ENCODE measurements at places on chromosomes 13 and 19.

DNA sequence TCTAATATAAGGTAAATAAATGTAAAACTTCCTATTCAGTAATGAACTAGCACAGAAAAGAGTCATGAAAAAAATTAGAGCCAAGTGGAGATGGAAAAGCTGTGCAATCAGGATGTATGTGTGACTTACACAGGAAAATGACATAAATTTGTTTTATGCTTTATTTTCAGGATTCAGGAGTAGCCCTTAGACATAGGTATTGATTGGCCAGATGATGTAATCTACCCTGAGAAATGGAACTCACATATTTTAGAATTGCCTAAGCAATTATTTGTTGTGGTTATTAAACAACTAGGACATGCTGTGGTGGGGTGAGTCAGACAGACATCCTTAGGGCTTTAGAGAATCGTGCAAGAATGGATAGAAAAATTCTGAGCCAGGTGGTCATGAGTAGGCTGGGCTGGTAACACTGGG is 110.6 kb downstream of the PCDH9 start:
- DNase-seq = no peak

DNA sequence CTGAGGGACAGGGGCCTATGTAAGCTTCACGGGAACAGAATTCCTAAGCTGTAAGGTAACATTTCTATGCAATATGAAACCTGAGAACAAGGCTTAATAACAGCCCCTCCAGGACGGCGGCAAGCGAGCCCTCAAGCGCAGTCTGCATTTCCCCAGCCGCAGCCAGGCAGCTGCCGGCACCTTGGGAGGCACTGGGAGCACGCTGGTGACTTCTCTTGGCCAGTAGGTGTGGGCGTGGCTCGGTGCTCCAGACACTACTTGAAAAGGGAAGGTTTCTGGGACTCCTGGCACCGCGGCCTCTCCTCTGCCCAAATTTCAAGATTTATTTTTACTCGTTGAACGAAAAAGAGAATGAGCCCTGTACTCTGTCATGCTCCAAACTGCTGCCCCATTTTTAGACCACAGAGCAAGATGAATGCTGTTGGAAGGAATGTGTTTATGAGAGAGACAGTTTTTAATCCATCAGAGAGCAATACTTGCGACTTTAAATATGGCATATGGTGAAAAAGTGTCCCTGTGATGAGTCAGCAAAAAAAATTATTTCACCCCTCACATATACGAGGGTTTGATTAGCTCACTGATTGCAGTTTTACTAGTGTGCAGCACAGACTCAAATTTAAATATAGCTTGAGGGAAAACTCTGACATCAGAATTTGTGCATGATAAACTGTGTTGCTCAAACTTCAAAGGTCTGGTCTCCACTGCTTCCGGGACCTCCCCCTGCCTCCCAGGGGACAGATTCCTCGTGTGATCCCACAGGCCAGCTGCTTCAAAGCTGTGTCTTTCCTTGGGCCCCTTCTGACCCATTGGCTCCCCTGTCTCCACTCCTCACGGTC is 81.2 kb downstream of the COL4A2 start:
- DNase-seq = no peak

DNA sequence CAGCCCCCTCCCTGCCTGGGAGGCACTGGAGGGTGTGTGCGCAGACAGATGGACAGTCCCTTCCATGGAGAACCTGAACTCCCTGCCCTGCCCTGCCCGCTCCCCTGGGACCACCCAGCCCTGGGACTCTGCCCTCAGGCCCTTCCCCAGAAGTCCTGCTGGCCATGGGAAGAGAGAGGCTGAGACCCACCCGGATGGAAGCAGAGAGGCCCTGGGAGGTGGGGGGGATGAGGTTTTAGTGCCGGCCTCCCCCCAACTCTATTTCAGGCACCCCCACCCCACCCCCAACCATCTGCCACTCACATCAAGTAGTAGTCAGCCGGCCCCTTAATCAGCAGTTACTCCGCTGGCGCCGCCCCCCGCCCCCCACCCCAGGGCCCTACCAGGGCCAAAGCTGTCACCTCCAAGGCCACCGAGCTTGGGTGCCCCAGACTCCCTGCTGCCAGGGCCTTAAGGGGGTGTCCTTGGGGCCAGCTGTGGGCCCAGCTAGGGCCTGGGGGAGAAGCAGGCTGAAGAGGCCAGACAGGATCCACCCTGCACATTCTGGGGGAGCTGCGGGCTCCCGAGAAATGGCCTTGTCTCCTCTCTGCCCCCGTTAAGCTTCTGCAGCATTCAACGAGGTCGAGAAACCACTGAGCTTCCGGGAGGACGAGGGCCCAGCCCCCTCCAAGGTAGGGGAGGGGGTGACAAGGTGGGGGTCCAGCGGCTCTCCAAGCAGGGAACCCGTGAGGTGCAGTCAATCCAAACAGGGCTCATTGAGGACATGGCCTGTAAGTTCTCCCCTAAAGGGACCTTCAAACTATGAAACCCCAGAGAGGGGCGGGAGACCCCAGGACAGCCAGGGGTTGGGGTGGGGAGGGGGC is 17.4 kb downstream of the NMRK2 start:
- DNase-seq = no peak

DNA sequence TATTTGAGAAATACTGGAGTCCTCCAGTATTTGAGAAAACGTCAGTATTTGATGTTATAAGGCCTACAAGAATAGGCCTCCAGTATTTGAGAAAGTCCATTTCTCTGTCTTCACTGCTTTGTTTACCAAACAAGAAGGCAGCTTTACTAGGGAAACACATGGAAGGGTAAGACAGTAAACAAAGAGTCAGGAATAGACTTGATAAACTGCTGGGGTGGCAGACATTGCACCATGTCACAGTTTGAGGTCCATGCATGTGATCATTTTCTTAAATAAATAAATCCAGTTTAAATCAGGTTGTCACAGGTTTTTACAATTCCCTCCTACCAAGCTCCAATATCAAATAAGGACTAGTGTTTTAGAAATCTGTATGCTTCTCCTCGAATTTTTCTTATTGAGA is 1431.0 kb upstream of the SPRY2 start:
- no peak for DNase-seq

- no peak for DNase-seq
Observed at GRCh38 chr19:29705706-29706105, 9.4 kb downstream of the C19orf12 start.

DNA sequence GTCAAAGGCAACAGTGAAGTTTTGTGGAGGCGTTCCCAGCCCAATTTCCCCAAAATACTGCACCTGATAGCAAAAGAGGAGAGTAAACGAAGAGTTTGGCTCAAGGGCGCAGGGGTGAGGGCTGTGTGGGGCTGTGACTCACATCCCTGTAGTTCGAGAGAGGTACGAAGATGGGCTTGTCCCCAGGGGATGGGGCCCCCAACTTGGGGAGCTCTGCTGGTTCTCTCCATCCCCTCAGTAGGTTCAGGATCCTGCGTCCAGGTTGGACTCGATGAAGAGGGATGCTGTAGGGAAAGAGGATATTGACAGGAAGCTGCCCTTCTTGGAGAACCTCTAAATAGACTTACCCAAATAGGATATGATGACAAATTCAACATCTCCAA is 3.4 kb downstream of the NAPSA start:
- no peak for DNase-seq

DNA sequence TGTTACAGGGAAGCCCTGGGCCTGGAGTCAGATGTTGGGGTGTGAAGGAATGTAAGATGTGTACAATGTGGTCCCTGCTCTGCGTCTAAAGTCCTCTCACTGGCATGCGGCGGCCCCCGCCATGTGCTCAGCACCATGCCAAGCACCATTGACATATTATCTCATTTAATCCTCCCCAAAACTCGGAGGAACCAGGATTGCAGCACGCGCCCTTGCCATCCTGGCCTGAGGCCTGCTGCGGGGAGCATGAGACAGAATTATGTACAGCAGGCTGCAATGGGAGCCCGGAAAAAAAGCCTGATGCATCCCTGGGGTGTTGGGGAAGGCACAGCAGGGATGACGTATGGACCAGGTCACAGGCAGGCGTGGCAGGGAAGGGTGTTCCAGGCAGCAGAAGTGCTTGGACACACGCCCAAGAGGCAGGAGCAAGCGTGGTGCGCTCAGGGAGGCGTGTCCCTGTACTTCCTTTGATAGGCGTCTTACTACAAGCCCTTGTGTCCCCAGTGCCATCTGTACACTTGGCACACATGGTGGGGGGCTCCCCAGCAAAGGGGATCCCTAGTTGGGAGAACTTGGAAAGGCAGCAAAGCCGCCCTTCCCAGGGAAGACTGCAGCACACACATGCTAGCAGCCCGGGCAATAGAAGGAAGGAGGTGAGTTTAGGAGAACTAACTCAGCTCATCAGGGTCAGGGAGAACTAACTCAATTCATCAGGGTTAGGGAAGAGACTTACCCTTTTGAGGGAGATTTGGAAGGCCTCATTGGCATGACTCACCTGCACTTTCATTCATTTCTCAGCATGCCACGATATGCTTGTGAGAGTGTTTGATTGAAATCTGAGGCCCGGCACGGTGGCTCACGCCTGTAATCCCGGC is 3.4 kb downstream of the EVI5L start:
- no peak for DNase-seq

DNA sequence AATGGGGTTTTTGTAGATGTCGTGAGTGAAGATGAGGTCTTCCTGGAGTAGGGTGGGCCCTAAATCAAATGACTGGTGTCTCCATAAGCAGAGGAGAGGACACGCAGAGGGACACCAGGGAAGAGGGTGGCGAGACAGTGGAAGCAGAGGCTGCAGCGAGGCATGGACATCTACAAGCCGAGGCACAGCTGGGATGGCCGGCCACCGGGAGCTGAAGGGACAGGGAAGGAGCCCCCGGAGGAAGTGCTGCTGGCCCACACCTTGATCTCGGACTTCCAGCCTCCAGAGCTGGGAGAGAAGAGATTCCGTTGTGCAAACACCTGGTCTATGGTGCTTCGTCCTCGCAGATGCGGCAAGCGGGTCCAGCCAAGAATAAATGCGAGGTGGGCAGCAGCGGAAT is 84.5 kb downstream of the ANKRD10 start:
- no peak for DNase-seq

DNA sequence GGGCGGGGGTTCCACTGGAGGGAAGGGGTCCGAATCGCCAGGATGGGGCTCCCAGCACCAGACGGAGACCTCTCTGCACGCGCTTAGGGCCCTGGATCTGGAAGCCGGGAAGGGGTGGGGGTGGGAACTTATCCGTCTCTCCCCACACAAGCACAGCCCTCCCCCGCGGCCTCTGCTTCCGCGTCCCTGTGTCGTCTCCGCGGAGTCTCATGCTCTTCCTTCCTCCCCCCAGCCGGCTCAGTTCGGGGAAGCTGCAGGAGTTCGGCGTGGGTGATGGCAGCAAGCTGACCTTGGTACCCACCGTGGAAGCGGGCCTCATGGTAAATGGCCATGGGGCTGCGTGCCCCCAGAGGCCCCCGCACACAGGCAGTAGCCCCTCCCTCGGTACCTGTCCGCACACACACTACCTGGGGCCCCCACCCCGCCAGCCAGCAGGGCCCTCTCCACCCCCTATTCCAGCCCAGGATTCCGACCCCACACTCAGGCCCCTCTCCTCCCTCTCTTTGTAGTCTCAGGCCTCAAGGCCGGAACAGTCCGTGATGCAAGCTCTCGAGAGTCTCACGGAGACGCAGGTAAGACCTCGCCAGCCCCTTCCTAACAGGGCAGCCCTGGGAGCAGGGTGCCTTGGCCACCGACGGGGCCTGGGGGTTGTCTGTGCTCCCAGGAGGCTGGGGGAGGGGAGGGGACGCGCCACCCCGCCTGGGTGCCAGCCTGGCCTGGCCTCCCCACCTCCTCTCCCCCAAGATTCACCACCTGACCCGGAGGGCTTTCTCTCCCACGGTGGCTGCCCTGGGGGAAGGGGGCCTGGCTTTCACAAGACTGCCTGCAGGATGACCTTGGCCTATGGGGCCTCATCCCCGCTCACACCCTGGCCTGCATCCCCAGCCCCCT is 3.2 kb downstream of the MIDN start:
- DNase-seq = peak; percentile 66

DNA sequence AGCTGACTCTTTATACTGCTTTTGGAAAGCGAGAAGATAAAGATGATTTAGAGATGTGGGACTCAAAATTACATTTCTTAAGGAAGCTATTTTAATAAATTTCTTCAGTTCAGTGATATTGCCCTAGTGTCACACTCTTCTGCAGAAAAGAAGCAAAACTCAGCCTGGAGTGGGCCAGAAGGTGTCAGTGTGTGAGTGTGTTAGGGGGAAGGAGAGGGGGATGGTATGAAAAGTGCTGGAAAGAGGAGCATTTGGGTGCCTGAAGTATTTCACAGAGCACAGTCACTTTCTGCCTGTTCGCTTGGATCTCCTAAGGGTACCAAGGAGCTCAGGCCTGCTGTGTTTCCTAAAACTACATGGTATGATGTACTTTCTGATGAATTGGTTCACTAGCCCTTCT is 84.5 kb upstream of the FRY start:
- no peak for DNase-seq

DNA sequence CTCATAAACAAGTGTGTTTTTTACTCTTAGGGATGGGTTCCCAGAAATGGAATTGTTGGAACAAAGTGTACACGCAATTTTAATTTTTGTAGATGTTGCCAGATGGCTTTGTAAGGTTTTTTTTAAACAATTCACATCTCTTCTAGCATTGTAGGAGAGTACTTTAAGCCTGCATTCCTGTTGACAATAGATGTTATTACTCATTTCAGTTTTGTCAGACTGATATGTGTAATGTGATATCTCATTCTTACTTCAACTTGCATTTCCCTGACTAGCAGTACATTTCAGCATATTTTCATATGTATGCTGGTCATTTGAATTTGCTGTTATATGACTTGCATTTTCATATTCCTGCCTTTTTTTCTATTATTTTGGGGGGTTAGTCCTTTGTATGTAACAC is 186.6 kb upstream of the SLITRK6 start:
- no peak for DNase-seq

- DNase-seq = peak; percentile 7
Observed at GRCh38 chr13:21218351-21219035, 42.0 kb downstream of the MRPL57 start.

- DNase-seq = no peak
Observed at GRCh38 chr13:50843257-50844083, at the start of gene DLEU7. TSS of gene DLEU7 (minus strand) at chr13:50843692. CDS start at chr13:50843646, 46 bp downstream.

DNA sequence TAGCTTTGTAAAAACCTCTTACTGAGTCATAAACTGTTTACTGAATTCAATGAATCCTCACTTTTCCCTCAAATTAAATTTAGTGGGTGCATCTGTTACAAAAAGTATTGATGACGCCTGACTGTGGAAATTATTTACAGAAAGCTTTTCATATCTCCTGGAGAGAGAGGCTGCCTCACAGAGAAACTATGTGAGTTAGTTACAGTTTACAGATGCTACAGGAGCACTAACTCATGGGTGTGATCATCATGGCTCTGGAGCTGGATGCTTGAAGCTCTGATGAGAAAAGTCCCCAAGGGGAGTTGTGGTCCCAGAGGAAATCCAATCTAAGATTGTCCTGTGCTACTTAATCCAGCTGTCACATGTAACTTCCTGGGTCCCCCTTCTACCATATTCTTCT is 590.8 kb downstream of the LMO7 start:
- no peak for DNase-seq

DNA sequence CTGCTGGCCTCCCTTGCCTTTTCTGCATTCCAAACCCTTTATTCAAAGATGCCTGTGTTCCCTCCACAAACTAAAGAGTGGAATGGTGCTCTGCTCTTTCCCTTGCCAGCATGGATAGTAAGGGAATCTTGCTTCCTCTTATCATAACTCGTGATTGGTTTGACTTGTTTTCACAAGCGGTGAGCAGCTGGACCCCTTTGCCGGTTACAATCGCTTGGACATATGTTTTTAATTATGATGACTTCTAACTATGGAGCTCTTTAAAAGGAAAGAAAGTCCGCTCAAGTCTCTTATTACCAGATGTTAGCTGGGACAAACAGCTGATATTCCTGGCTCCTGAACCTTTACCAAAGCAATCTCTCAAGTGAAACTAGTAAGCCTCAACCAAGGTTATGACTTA is 1094.7 kb downstream of the UQCRFS1 start:
- no peak for DNase-seq

- no peak for DNase-seq
Observed at GRCh38 chr19:41707871-41708371, 505 bp upstream of the CEACAM5 start.

All from CD4-positive, alpha-beta T cell treated with Interleukin-1 beta for 1 hour (primary cell).